ENCODE measurements at places on chromosomes 1 and 21. TPM values are rescaled to one million over a fixed set of nuclear protein-coding genes. Genes with fewer than 3 reads are reported as not detected.

The KIF21B gene
- total RNA-seq: 2.3 TPM

The ZBTB8B gene
- total RNA-seq: 0.08 TPM

The CBR3 gene
- total RNA-seq: 35.3 TPM

The FLG2 gene
- 1,520 TPM for total RNA-seq

The DDR2 gene
- 19.4 TPM for total RNA-seq

The HENMT1 gene
- total RNA-seq: 1.8 TPM

The TRNP1 gene
- 7.9 TPM for total RNA-seq

The BGLAP gene
- 4.4 TPM for total RNA-seq

The FCRLB gene
- total RNA-seq: 0.72 TPM

The NBPF20 gene
- 3.5 TPM for total RNA-seq

The MOV10 gene
- total RNA-seq: 79.7 TPM

The SLC45A1 gene
- total RNA-seq: 0.76 TPM

The UBE2Q1 gene
- total RNA-seq: 31.4 TPM

The SYPL2 gene
- not detected for total RNA-seq

The DDAH1 gene
- total RNA-seq: 10.4 TPM

The LRRC71 gene
- not detected for total RNA-seq

The COL8A2 gene
- 5.1 TPM for total RNA-seq

The VSIG8 gene
- 62.2 TPM for total RNA-seq

The ADCY10 gene
- not detected for total RNA-seq

The OLFML3 gene
- total RNA-seq: 18.8 TPM

The ARL8A gene
- 41.6 TPM for total RNA-seq

The KDF1 gene
- total RNA-seq: 21.9 TPM

The HSPB7 gene
- 7.0 TPM for total RNA-seq

The TTC24 gene
- not detected for total RNA-seq

The MFN2 gene
- 146 TPM for total RNA-seq

The LAD1 gene
- 303 TPM for total RNA-seq

The TLR5 gene
- total RNA-seq: 11.0 TPM

The ADGRL4 gene
- total RNA-seq: 18.0 TPM

The SFN gene
- total RNA-seq: 813 TPM

The NBPF4 gene
- not detected for total RNA-seq

The NBPF6 gene
- total RNA-seq: not detected

The SLX9 gene
- total RNA-seq: 16.9 TPM

The NVL gene
- 38.2 TPM for total RNA-seq

The FAM110D gene
- total RNA-seq: 2.4 TPM

The DMBX1 gene
- total RNA-seq: not detected

The DISP3 gene
- total RNA-seq: not detected

The FCRL1 gene
- not detected for total RNA-seq

The C1orf210 gene
- total RNA-seq: 14.6 TPM

The ETNK2 gene
- total RNA-seq: 25.5 TPM

The FAM72B gene
- total RNA-seq: 1.4 TPM

The OR2T29 gene
- not detected for total RNA-seq

The COL6A2 gene
- total RNA-seq: 113 TPM

The CASP9 gene
- 11.0 TPM for total RNA-seq

The KRTAP20-3 gene
- total RNA-seq: not detected

The MLLT11 gene
- total RNA-seq: 1.5 TPM

Measured in suprapubic skin (tissue), 4 donors.